Activated CD4-positive, alpha-beta T cell treated with anti-CD3 and anti-CD28 coated beads, Interleukin-2, amount 50 U/mL, for 24 hours (primary cell): ENCODE measurements at places on chromosomes 2 and 18.

DNA sequence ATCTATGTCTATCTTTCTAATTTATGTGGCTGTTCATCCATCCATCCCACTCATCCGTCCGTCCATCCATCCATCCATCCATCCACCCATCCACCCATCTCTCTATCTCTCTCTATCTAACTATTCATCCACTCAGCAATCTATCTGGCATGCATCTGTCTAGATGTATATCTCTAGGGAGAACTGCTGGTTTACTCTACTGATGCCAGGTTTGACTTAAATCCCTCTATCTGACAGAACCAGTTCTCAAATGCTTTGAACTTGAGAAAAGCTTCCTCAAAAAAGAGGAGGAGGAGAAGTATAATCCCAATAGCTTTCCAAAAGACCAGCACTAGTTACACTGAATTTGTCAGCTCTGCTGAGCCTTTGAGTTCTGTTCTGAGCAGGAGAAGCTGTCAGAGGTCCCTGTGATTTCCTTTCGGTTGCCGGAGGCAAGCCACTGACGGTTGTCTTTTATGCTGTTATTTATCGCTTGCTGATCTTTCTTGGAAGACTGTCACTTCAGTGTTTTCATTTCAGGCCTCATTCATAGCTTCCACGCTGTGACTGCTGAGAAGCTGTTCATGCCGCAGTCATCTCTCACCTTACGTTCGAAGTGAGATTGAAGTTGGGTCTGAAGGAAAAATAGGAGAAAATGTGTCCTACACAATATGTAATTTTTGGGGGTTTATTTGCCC lies 129.4 kb upstream of the UXS1 start:
- no peak for DNase-seq

- DNase-seq, result no peak
Observed at GRCh38 chr2:11889854-11890253, 143.4 kb downstream of the LPIN1 start.

GRCh38 chr2:191728750-191729624 lies 51.1 kb downstream of the NABP1 start:
- no peak for DNase-seq

GRCh38 chr2:186017278-186017677 lies 278.7 kb downstream of the FSIP2 start:
- DNase-seq, result no peak

- DNase-seq, result no peak
Observed at GRCh38 chr2:40497251-40497859, 45.5 kb upstream of the SLC8A1 start.

DNA sequence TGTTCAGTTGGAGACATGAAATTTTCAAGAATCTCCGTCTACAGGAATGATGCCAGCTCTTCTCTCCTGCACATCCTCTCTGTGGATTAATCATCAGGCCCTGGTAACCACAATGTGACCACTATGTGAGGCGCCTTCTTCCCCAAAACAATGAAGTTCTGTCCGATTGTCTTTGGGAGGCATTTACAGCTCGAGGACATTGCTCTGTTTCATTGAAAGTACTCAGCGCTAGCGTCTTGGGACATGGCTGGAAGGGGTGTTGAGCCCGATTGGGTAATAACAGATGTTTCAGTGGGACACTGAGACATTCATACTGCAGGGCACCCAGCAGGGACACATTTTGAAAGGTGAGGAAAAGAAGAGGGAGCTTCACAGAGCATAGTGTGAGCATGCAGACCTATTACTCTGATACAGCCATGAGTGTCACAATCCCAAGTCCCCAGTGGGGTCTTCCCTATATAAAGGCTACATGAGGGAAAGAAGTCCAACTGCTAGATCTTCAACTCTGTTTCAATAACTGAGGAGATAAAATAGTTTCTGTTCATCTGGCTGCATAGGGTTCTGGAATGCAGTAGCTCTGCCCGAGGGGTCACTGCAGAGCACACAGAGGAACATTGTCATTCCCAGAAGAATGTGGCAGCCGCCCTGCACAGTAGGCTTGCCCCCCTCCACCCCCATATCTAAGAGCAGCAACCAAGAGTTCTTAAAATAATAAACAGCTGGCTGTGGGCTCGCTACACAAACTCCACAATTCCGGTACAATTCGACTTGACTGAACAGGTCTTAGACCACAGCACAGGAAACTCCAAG lies 237.3 kb downstream of the OSR1 start:
- DNase-seq, result no peak

- no peak for DNase-seq
Observed at GRCh38 chr2:88554189-88554588, 73.1 kb downstream of the EIF2AK3 start.

GRCh38 chr18:6659963-6660725 lies 69.4 kb upstream of the ARHGAP28 start:
- DNase-seq, result no peak

DNA sequence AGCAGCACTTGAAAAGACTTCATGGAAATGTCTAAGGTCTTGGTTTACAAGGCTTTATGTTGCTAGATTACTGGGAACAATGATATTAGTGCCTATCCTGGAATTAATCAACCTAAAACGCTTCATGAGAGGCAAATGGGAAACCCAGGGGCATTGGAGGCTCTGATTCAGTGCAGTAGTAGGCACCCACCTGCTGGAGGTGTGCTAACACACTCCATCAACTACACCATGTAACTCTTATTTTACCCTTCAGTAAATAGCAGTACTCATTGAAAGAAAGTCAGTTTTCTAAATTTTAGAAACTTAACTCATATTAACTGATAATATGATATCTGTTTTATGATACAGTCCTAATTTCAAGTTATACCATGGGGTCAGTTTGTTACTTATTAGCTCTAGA lies 17.4 kb upstream of the HNRNPA3 start:
- DNase-seq, result no peak

- no peak for DNase-seq
Observed at GRCh38 chr2:51780353-51780752, 748.4 kb upstream of the NRXN1 start.

DNA sequence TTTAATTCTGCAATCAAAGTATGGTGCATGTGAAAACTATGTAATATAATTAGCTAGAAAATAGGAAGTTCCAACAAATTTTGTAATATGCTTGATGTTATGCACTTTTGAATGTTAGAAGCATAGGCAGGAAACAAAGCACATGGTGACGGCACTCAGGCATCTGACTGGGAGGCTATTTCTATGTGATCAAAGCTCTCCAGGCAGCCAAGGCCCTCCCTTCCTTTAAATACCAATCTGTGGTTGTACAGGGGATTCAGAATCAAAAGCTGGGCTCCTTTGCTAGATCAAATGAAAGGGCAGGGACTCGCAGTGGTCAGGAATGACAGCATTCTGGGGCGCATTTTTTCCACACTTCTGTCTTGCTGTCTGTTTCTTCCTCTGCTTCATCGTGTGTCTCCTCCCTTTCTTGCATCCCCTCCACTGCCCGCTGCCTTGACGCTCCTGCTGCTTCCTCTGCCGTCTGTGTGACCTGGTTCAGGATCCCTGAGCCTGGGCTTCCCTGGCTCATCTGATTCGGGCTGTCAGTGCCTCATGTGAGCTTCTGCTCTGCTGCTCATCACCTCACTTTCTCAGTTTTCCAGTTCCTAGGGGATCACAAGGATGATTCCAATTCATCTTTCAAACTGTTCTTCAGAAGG lies 30.9 kb downstream of the TMEM182 start:
- no peak for DNase-seq

- DNase-seq, result no peak
Observed at GRCh38 chr2:64331849-64332699, 121.9 kb upstream of the LGALSL start.

GRCh38 chr2:146873056-146873455 lies 971.8 kb upstream of the ACVR2A start:
- DNase-seq, result no peak

GRCh38 chr18:54776282-54776977 lies 51.8 kb upstream of the RAB27B start:
- no peak for DNase-seq
